Bronchial epithelial cell (primary cell): ENCODE measurements at places on chromosomes 12 and 14. TPM values are rescaled to one million over a fixed set of nuclear protein-coding genes. Genes with fewer than 3 reads are reported as not detected.

SLC17A8 gene
- not detected in 2 replicates for total RNA-seq

HRK gene
- not detected in 2 replicates for total RNA-seq

KRT78 gene
- 5.3 and 17.0 TPM in 2 replicates for total RNA-seq

CATSPERB gene
- 2.1 and 3.7 TPM in 2 replicates for total RNA-seq

DNA sequence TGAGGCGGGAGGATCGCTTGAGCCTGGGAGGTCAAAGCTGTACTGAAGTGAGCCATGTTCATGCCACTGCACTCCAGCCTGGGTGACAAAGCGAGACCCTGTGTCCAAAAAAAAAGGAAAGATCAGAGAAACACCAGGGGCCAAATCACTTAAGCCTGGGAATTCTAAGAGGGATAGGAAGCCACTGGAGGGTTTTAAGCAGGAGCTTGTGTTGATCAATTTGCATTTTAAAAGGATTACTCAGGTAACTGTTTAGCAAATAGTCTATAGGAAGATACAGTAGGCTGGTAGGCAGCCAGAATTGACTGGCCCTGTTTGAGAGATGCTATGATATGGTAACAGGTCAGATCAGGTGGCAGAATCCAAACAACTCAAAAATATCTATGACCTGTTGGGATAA is 162.7 kb downstream of the SPTSSA start:
- no peak for DNase-seq

DNA sequence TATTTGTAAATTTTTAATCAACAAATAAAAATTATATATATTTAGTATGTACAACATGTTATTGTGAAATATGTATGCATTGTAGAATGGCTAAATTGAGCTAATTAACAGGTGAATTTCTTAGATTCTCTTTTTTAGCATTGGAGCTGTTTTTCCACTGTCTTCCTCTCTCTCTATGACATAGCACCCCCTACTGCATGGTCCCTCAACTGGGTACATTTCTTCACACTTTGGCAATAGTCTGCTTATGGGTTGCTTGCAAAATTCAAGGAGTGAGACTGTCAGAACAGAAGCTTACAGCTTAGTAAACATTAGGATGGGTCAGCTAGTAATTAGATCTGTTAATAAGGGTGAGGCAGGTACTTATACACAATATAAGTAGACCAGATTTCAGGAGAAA is 658.5 kb upstream of the MGAT4C start:
- peak; percentile 56 for DNase-seq

GRCh38 chr14:47149326-47149725 is 497.7 kb upstream of the RPL10L start:
- peak; percentile 2 for DNase-seq

- DNase-seq: no peak
Measured at GRCh38 chr12:20628226-20628787, 66.8 kb upstream of the SLCO1C1 start.

DNA sequence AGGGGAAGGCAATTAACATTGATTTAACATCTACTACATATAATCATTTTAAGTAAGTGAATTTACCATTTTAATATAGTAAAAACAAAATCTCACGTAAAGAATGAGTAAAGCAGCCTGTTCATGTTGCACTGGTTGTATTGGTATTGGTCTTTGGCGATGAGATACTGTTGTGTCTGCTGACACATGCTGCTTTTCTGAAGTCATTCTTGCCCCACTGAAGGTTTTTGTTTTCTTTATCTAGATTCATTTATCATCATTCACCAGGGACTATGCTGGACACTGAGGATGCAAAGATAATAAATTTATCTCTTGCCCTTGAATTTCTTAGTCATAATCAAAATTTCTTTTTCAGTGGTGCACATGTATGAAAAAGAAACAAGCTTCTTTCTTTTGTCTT is 246.2 kb upstream of the NPAS3 start:
- DNase-seq: no peak

DNA sequence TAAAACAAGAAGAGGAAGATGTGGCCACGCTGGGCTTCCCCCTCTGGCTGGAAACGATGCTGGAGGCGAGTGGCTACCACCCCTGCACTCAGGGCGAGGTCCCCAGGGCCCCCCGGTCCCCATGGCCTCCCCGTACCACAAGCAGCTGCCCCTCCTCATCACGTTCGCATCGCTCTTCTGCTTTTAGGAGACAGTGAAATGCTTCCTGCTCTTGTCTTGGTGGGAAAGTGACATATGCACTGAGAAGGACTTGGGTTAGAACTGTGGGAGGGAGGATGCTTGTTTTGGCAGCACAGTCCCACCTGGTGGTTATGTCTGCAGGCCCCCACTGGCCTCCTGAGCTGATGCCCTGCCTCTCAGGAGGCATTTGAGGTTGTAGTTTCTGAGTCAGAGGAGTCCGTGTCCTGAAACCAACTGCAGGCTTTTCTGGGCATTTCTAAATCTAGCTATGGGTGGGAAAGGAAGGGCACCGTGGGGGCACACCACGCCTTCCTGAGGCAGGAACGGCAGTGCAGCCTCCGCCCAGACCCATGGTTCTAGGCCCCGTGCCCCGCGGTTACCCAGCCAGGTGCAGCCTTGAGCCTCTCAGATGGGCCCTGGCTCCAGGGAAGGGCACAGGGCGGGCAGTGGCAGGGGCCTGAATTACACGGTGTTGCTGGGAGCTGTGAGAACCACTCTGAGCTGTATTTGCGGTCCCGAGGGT is 139.3 kb downstream of the ADGRD1 start:
- DNase-seq: peak; percentile 5

DNA sequence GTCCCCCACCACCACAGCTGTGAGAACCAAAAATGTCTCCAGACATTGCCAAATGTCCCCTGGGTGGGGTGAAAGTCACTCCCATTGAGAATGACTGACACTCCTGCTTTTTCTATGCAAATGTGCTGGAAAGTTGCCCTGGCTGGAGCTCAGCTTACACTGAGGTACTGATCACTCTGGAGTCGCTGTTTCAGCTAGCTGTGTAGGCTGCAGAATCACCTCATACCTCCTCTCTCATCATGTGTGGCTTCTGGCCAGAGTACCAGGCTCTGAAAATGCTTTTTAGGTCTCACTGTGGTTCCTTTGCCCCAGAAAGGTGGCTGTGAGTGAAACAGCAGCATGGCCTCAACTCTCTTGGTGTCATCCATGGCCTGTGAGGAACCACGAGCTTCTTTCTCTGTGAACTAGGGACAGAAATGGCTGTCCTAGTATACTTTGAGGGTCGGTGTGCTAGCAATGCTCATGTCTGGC is 414.4 kb downstream of the DPF3 start:
- no peak for DNase-seq

- peak; percentile 20 for DNase-seq
Measured at GRCh38 chr14:76019676-76020075, 34.1 kb downstream of the IFT43 start.

DNA sequence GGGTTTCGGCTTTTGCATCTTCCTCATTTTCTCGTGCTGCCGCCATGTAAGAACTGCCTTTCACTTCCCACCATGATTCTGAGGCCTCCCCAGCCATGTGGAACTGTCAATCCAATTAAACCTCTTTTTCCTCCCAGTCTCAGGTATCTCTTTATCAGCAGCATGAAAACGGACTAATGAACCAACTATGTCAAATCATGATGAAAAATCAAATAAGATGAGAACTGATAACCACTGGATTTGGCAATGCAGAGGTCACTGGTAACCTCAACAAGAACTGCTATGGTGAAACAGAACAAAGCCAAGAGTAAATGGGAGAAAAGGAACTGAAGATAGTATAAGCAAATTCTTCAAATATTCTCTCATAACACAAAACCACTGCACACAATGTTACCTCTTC is 6.0 kb downstream of the EML5 start:
- no peak for DNase-seq

- DNase-seq: no peak
Measured at GRCh38 chr12:113194971-113195391, 9.5 kb downstream of the RITA1 start.
